ENCODE measurements at places on chromosomes 16 and 17.

DNA sequence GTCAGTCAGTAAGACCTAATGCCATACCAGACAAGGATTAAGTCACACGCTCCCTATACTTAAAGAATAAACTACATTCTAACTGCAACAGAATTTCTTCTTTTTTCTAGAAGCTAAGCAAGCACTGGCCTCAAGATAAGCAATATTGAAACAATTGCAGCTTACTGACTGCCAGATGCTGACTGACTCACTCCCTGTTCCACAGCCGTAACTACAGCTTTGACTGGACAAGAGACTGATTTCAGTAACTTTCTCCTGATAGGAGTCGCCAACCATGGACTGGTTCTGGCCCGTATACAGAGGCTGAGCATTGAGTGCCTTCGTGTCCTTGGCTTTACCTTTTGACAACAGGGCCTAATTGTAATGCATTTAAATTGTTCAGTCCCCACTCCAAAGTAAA lies 67.9 kb downstream of the TRIM37 start:
- DNase-seq: no peak

- no peak for DNase-seq
Observed at GRCh38 chr17:35129973-35130351, 8.5 kb downstream of the FNDC8 start.

- peak; percentile 78 for DNase-seq
Observed at GRCh38 chr17:59105852-59106462, 723 bp downstream of the TRIM37 start.

- no peak for DNase-seq
Observed at GRCh38 chr17:73201215-73202069, 8.6 kb downstream of the COG1 start.

- peak; percentile 76 for DNase-seq
Observed at GRCh38 chr16:4415538-4416199, 727 bp downstream of the CORO7 start.

- no peak for DNase-seq
Observed at GRCh38 chr16:66740010-66740409, 11.4 kb downstream of the DYNC1LI2 start.

- no peak for DNase-seq
Observed at GRCh38 chr17:44130693-44131349, 7.4 kb upstream of the HDAC5 start.
